ENCODE measurements at places on chromosomes 16 and 17.

GRCh38 chr17:73895157-73895556 lies 250.9 kb upstream of the SDK2 start:
- DNase-seq = no peak

GRCh38 chr17:32341141-32341856 lies 674 bp downstream of the C17orf75 start:
- no peak for DNase-seq

- no peak for DNase-seq
These were observed 126.0 kb downstream of the RAB11FIP4 start for GRCh38 chr17:31517524-31517923.

DNA sequence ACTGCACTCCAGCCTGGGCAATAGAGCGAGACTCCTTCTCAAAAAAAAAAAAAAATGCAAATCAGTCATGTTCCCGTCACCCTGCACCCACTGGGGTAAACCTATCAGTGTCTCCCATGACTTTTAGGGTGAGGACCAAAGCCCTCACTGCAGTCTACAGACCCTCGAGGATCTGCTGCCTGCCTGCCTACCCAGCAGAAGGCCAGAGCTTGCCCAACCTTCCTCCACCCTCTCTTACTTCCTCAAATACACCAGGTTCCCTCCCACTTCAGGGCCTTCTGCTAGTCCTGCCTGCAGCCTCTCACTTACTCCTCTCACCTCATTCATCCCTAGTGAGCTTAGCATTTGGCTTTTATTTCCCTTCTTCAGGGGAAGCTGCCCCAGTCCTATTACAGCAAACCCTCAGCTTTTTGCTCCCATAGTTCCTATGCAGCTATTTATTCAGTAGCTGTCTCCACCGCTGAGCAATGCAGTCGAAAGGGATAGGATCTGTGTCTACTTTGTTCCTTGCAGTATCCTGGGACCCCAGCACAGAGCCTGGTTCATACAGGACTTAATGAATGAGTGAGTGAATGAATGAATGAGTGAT lies 17.8 kb upstream of the TOB1 start:
- DNase-seq = no peak

DNA sequence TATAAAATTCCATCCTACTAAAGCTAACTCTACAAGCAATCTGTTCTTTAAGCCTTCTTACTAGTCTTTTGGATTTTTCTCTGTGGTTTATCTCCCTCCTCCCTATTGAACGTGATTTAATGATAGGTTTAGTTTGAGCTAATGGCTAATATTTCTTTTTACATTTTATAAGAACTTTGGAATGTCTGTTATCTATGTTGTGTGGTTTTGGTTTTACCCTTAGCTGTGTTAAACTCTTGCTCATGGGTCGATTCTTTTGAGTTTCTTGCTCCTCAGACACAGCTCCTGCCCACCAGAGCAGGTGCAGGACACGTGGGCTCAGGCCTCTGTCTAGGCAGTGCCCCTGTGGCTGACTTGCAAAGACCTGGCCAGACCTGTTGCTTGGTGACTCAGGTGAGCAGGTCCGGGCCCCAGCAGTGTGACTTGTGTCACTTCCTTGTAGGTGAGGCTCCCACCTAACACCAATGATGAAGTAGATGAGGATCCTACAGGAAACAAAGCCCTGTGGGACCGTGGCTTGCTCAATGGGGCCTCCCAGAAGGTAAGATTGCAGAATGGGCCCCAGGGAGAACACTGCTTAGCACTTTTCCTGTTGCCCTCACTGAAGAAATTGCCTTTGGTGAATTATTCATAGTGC lies 45.1 kb downstream of the SF3B3 start:
- no peak for DNase-seq

GRCh38 chr17:77542551-77543490 lies 402.1 kb downstream of the SEC14L1 start:
- DNase-seq = no peak

GRCh38 chr16:4090351-4090851 lies 25.8 kb downstream of the ADCY9 start:
- DNase-seq = no peak

DNA sequence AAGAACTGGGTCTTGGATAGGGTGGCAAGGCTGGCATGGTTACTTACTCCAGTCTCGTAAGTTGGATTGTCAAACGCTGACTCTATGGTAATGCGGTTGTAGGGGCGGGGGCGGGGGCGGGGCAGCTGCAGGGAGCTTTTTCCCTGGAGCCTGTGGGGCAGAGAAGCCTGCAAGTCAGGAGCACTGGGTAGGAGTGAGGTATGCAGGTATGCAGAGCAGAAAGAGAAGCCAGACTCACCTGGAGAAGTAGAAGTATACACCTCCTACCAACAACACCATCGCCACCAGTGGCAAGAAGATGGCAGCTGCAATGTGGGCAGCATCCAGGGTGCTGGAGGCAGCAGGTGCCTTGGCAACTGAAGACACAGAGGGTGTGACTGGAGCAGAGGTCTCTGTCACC lies 4.8 kb upstream of the PHF12 start:
- DNase-seq = no peak

GRCh38 chr17:7842380-7843256 lies 8.6 kb downstream of the KDM6B start:
- DNase-seq = peak; percentile 79

GRCh38 chr16:72942021-72942420 lies 105.9 kb downstream of the ZFHX3 start:
- DNase-seq = no peak

- DNase-seq = no peak
These were observed 756.4 kb upstream of the EEF2KMT start for GRCh38 chr16:5854027-5854426.

GRCh38 chr16:83046664-83047063 lies 419.9 kb downstream of the CDH13 start:
- no peak for DNase-seq

- no peak for DNase-seq
These were observed 34.6 kb upstream of the KCNJ2 start for GRCh38 chr17:70134777-70135176.

- no peak for DNase-seq
These were observed 19.1 kb downstream of the C16orf95 start for GRCh38 chr16:87297918-87298631.

GRCh38 chr17:14793237-14793636 lies 471.9 kb downstream of the PMP22 start:
- no peak for DNase-seq

GRCh38 chr17:68613739-68614298 lies 12.7 kb upstream of the FAM20A start:
- no peak for DNase-seq

DNA sequence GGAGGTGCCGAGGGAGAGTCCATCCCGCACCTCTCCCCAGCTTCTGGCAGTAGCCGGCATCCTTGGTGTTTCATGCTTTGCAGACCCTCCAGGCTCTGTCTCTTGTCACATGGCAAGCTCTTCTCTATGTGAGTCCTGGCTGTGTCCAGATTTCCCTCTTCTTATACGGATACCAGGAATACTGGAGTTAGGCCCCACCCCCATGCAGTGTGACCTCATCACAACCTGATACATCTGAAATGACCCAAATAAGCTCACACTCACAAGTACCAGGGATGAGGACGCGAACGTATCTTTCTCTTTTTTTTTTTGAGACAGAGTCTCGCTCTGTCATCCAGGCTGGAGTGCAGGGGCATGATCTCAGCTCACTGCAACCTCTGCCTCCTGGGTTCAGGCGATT lies 23.3 kb downstream of the TRAP1 start:
- no peak for DNase-seq

GRCh38 chr17:82781894-82782274 lies 30.0 kb downstream of the TBCD start:
- DNase-seq = peak; percentile 51

- no peak for DNase-seq
These were observed 41.3 kb upstream of the GFOD2 start for GRCh38 chr16:67760206-67760955.

GRCh38 chr17:44547625-44548267 lies 9.5 kb upstream of the FZD2 start:
- DNase-seq = no peak

GRCh38 chr16:68445458-68445857 lies 2.9 kb downstream of the SMPD3 start:
- no peak for DNase-seq

DNA sequence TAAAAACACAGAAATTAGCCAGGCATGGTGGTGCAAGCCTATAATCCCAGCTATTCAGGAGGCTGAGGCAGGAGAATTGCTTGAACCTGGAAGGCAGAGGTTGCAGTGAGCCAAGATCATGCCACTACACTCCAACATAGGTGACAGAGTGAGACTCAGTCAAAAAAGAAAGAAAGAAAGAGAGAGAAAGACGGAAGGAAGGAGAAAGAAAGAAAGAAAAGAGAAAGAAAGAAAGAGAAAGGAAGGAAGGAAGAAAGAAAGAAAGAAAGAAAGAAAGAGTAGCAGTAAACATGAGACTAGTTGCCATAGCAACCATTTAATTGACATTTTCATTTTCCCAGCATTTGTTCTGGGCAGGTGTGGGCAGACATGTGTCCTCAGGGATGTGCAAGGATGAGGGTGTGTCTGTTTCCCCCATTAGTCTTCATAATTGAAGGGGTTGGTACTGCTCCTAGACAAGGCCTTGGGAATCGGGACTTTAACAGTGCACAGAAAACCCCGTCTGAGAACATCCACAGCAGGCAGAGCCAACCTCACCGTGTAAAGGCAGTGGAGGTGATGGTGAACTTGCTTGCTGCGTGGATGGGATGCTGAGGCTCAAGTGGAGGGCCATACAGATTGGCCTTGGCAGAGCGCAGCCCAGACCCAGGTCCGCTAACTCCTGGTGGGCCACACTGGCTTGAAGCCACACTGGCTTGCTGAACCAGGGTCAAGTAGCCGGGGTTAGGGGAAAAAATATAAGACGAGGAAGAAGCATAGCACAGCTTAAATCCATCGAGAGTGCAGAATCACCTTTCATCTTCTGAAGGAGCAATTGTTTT lies 35.2 kb upstream of the KIFC3 start:
- DNase-seq = no peak

GRCh38 chr17:59388069-59388556 lies 56.7 kb downstream of the YPEL2 start:
- DNase-seq = no peak

- DNase-seq = no peak
These were observed 32.2 kb downstream of the SLC12A3 start for GRCh38 chr16:56897026-56897799.

DNA sequence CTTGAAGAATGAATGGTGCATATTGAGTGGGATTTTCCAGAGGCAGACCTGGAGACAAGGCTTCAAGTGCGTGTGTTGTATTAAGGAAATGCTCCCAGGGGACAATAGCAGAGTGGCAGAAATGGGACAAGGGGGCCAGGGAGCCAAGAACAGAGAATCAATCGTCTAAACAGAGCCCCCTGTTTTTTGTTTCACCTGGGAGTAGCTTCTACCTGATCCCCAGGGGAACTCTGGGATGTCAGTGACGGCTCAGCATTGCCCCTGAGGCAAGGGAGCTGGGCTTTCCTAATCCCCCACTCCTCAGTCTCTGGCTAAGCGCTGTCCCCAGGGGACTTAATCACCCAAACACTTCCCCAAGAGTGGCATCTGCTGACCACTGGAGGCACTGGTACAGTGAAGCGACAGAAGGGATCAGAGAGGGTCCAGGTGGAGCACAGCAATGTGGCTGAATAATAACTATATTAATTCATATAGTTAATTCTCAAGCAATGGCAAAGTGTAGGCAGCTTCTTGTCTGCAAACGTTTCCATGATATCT lies 35.7 kb upstream of the C16orf78 start:
- DNase-seq = no peak

DNA sequence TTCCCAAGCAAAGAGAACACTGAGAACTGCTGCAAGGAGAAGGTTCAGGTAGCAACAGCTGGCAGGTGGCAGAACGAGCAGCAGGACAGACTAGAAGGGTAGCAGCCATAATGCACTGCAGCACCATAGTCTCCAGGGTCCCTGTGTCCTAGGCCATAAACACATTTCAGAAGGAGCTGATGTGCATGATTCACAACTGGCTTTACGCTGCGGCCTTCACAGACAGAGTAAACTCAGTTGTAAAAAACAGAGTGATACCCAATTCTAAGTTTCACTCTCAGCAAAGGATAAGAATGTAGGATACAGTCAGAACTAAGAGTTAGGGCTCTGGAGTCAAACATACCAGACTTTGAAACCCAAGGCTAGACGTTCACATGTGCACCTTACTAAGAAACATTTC lies 24.4 kb downstream of the ARHGAP17 start:
- DNase-seq = no peak

DNA sequence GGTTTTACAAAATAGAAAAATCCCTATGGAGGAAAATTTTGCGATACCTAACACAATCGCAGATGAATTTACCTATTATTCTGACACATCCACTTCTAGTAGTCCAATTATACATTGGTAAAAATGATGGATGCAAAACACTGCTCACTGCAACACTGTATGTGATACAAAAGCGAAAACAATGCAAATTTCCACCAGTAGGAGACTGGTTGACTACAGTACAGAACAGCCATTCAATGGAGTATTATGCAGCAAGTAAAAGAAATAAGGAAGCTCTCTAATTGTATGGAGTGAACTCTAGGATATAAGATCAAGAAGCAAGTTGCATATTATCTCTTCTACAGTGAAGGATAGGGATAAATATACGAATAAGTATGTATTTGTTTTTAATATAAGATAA lies 48.5 kb downstream of the SETD6 start:
- DNase-seq = no peak

GRCh38 chr16:28538733-28539596 lies at the start of gene NUPR1:
Gene NUPR1, minus strand, starts transcription at chr16:28538974. Its CDS starts 67 bp downstream, at chr16:28538907.
- DNase-seq = no peak

DNA sequence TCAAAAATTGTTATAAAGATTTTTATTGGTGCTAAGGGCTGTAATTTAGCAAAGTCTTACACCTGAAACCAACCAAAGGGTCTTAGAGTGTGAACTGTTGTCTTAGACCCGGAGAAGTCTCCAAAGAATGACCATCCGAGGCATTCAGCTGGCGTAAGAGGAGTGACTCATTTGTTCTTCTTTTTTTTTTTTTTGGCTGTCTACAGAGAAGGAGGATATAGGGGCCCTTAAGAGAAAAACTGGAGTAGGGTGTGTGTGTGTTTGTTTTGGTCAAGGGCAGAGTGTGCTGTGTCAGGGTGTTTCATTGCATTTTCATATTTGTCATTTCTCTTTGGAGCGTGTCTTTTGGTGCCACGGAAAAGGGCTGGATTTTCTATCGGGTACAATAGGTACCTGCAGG lies 508.0 kb downstream of the WWOX start:
- DNase-seq = no peak

GRCh38 chr16:81901484-81901883 lies 109.8 kb downstream of the SDR42E1 start:
- DNase-seq = no peak
